ENCODE measurements at places on chromosomes 12 and 14.

DNA sequence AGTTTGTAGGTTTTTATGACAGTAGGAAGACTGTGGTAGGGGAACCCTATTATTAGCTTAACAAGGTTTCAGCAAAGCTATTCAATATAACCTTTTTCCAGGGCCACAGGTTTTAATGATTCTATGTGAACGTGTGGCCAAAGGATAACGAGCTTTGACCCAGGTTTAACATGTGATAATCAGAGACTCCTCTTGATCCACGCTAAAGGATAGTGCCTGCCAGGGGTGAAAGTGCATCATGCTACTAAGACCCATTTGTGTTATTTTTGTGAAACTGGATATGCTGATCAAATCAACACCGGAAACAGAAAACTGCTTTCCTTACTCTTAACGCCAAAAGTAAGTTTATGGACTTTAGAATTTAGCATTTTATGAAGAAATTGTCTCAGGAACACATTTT lies 909 bp upstream of the TAOK3 start:
- DNase-seq = no peak

DNA sequence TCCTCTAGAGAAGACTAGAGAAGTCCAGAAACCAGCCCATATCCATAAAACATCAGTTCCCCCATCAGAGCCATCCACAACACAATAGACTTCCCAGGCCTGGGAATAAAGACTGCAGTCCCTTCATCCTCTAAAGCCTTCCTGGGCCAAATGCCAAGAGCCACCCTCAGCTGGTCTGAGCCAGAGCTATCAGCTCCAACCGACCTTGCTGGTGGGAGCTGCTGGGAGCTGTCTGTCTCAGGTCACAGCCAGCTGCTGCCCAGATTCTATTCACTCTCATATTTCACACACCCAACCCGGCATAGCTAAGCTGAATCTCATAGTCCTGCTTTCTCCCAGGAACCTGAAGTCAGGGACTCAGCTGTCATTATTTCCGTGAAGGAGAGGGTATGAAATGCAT lies 10.9 kb upstream of the TFCP2 start:
- no peak for DNase-seq

GRCh38 chr12:42162965-42163364 lies 18.3 kb upstream of the GXYLT1 start:
- DNase-seq = no peak

GRCh38 chr12:34598851-34599529 lies 576.7 kb downstream of the ALG10 start:
- DNase-seq = no peak

DNA sequence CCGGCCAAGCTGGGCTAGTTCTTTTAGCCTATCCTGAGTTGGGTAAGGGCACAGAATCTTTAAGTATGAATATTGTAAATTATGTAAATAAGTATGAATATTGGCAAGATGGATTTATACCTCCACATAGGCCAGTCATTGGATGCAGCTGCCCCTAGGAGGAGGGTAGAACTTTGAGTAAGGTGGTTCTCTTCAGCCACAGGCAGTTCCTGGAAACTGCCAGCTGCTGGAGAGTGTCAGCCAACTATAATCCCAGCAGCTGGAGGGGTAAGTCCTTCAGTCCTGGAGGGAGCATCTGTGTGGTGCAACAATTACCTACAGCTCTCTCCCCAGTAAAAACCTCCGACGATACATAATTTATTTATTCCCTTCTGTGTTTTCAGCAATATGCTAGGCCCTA lies 65.8 kb upstream of the TMPO start:
- no peak for DNase-seq

DNA sequence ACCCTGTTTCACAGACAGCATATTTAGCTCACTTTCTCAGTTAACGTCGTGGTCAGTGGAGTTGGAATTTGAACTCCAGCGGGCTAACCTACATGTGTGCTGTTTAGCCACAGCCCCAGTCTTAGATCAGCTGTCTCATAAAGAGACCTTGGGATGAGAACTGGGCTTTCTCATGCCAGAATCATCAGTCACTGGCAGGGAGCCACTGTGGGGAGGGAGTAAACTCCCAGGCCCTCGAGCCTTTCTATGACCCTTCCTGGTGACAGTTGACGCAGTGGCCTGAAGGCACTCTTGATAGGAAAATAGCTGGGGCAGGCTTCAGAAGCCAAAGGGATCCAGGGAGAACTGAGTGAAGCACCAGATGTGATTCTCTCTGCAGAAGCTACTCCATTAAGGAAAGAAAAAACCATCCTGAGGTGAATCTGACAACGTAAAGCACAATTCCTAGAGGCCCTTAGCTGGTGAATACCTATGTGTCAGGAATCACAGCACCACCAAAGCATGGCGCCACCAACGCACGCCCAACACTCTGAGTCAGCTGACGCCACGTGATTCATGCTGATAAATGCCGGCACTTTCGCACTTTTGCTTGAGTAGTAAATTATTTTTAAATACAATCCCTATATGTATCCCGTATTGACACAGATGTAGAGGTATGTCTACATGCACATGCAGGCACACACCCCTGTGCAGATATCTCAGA lies 279.6 kb upstream of the TMEM132C start:
- no peak for DNase-seq

GRCh38 chr12:79945433-79945832 lies 10.5 kb upstream of the PPP1R12A start:
- DNase-seq = no peak
